Activated CD4-positive, alpha-beta memory T cell treated with anti-CD3 and anti-CD28 coated beads, Interleukin-2, amount 10 ng/mL, durations not matched to agents 7 days and 5 days (primary cell): ENCODE measurements at places on chromosomes 7 and 10.

- H3K4me3 ChIP-seq: peak overlapping the region; percentile 71
- no peaks in the 10 kb centered on the region for H3K27me3 ChIP-seq
- H3K4me1 ChIP-seq: peaks cover 26% of the 10 kb centered on the region
- DNase-seq: peak; percentile 86
- H3K36me3 ChIP-seq: peaks cover 17% of the 10 kb centered on the region
Measured at GRCh38 chr7:74094224-74095101, 10.9 kb downstream of the LIMK1 start.

- H3K27ac ChIP-seq: no peak overlapping the region
- no peaks in the 10 kb centered on the region for H3K4me1 ChIP-seq
- no peak overlapping the region for H3K4me3 ChIP-seq
- peaks cover 2% of the 10 kb centered on the region for H3K36me3 ChIP-seq
Measured at GRCh38 chr7:7803715-7804178, 85.3 kb upstream of the RPA3 start.

DNA sequence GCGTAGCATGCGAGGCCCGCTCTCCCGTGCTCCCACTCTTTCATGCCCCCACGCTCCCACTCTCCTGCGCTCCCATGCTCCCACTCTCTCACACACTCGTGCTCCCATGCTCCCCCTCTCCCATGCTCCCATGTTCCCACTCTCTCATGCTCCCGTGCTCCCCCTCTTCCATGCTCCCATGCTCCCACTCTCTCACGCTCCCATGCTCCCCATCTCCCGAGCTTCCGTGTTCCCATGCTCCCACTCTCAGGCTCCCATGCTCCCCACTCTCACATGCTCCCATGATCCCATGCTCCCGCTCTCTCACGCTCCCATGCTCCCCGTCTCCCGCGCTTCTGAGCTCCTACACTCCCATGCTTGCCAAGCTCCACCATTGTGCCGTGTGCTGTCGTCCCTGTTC lies 84.4 kb upstream of the ANLN start:
- DNase-seq: no peak
- H3K27ac ChIP-seq: no peak overlapping the region
- H3K36me3 ChIP-seq: no peaks in the 10 kb centered on the region
- no peak overlapping the region for H3K4me3 ChIP-seq
- no peaks in the 10 kb centered on the region for H3K27me3 ChIP-seq

DNA sequence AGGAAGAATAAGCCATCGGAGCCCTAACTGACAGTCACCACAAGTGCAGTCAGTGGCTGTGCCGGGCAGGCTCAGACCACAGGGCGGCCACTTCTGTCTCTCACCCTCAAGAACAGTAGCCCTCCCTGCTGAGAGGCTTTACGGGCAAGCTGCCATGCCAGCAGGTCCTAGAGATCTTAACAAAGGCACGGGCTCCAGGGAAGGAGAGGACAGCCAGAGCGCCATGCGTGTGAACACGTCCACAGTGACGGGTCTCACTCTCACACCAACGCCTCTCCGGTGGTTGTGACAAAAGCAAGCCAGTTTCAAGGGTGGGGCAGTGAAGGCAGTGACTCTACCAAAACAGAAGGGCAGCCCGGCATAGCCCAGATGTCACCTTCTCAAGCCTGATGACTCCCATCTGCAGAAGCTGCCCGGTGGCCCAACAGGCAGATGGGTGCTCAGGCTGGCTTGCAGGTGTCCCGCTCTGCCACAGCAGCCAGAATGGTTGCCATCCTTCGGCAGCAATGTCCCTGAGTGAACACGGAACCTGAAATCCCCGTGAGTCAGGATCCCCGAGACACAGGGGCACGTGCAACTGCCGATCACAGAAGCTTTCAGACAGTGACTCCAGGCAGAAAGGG lies 102.0 kb downstream of the FAM53B start:
- H3K27ac ChIP-seq: peak overlapping the region; percentile 94
- no peak overlapping the region for H3K4me3 ChIP-seq
- peaks cover 28% of the 10 kb centered on the region for H3K36me3 ChIP-seq
- DNase-seq: no peak

DNA sequence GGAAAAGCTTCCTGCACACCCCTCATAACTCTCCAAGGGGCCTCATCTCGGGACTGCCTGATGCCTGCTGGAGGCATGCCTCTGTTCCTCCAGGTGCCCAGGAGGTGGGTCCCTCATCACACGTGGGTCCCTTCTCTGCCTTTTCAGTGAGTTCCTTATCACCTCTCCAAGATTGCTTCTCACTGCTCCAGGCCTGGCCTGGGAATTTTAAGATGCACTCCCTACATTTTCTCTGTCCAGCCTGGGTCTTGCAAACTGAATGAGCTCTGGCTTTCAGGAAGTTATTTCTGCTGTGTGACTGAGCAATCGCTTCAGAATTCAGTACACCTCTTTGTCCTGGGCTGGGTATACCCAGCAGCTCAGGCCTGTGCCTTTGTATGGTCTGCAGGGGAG lies 43.8 kb downstream of the LRRC18 start:
- DNase-seq: no peak
- no peak overlapping the region for H3K27ac ChIP-seq

DNA sequence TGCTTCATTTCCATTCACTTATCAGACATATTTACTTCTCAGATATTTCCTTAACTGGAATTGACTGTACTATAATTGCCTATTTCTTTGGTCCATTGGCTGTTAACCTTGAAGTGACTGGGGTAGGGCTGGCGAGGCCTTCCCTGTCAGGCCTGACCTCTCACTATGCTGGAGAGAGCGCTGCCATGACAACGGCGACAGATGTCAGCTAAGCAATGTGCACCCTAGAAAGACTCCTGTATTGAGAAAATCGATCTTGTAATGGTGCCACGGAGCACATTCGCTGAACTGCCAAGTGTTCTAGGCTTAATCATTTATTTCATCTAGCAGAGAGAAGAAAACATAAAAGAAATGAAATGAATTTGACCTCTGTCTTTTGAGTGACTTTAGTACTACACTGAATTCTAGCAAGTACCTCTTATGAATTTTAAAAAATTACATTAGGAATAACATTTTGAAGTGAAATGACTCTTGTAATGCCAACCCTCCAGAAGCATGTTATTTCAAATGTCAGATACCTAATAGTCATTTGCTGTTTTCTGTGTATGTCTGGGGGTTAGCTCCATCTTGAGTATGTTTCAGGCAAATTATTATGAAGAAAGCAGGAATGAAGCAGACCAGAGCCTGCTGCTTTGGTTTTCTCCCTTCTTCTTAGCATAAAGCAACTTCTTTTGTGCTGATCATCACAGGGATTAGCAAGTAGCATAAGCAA lies 148.0 kb downstream of the SNX10 start:
- no peak overlapping the region for H3K27ac ChIP-seq
- H3K36me3 ChIP-seq: no peaks in the 10 kb centered on the region
- H3K27me3 ChIP-seq: peaks cover 17% of the 10 kb centered on the region
- DNase-seq: no peak
- H3K4me1 ChIP-seq: no peaks in the 10 kb centered on the region

DNA sequence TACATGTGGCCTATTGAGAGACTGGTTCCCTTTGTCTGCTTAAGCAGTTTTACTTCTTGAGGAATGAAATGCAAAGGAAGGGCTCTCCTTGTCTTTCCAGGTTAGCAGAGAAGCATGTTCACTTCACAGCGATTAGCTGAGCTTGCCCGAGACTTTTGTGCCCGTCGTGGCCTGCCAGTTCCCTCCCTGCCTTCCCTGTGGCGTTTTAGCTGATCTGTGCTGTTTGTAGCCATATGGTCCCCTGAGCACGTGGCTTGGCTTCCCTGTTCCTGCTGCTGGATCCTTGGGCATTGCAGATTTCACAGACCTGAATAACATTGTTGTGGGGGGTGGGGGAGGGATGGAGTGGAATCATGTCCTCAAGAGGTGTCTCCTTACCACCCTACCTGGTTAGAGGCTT lies 61.8 kb downstream of the SND1 start:
- peaks cover 23% of the 10 kb centered on the region for H3K4me1 ChIP-seq
- DNase-seq: no peak
- H3K27ac ChIP-seq: no peak overlapping the region
- H3K36me3 ChIP-seq: peaks cover 78% of the 10 kb centered on the region
- no peak overlapping the region for H3K4me3 ChIP-seq

GRCh38 chr7:80806663-80807062 lies 112.2 kb downstream of the SEMA3C start:
- H3K4me1 ChIP-seq: no peaks in the 10 kb centered on the region
- no peak overlapping the region for H3K4me3 ChIP-seq
- H3K36me3 ChIP-seq: no peaks in the 10 kb centered on the region

- no peak for DNase-seq
- H3K36me3 ChIP-seq: no peaks in the 10 kb centered on the region
- no peak overlapping the region for H3K27ac ChIP-seq
Measured at GRCh38 chr10:103064956-103065355, 128.1 kb downstream of the NT5C2 start.

DNA sequence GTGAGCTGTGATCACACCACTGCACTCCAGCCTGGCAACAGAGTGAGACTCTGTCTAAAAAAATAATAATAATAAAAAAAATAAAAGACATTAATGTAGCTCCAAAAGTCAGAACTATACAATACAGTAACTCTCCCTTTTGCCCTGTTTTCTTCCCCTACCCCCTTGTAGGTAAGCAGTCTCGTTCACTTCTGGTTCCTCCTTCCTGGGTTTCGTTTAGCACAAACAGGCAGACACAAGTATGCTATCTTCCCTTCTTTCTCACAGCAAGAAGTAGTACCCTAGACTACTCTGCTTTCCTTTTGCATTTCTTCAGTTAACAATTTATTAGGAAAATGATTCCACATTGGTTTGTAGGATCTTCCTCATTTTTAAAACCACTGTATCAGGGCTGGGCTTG lies 33.1 kb downstream of the PDSS1 start:
- no peaks in the 10 kb centered on the region for H3K27me3 ChIP-seq
- no peak overlapping the region for H3K4me3 ChIP-seq
- no peak for DNase-seq
- H3K27ac ChIP-seq: peak overlapping the region; percentile 42
- peaks cover 15% of the 10 kb centered on the region for H3K4me1 ChIP-seq
- H3K36me3 ChIP-seq: peaks cover 42% of the 10 kb centered on the region

DNA sequence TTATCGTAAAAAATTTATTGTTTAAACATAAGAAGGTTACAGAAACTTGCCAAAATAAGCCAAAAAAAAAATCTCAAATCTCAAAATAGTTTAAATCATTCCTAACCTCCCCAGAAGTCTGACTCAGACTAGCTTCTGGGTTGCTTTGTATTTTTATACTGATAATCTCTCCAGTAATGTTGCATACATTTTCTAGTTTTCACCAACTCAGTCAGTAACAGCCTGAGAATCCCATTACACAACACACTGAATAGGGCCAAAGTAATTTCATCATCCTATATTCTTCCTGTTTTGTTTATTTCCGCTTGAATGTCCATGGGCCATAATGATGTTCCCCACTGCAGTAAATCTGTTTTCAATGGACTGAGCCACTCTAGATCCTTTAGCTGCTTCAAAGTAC lies 478.5 kb downstream of the GPAM start:
- no peak overlapping the region for H3K27ac ChIP-seq
- H3K4me3 ChIP-seq: no peak overlapping the region
- no peaks in the 10 kb centered on the region for H3K27me3 ChIP-seq
- H3K4me1 ChIP-seq: no peaks in the 10 kb centered on the region

- DNase-seq: no peak
- H3K4me3 ChIP-seq: no peak overlapping the region
- no peak overlapping the region for H3K27ac ChIP-seq
- H3K27me3 ChIP-seq: no peaks in the 10 kb centered on the region
Measured at GRCh38 chr10:18164748-18165361, 24.6 kb downstream of the CACNB2 start.

DNA sequence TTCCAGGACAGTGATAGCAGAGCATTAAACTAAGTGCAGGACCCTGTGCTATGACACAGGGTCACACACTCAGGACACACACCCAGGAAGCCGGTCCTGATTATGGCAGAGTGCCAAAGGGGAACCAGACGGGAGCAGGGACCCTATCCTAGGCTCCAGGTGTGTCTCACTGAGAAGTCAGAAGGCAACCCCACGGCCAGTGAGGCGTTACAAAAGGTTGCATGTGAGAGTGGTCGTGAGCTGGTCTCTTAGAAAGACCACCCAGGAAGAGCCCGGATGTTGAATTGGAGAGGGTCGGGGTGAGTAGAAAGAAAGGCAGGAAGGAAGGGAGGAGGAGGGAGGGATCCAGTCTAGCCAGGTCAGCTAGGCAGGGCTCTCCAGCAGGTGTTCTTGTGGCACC lies 31.0 kb downstream of the FRMPD2 start:
- no peaks in the 10 kb centered on the region for H3K4me1 ChIP-seq
- no peak for DNase-seq

- H3K27ac ChIP-seq: no peak overlapping the region
- H3K4me1 ChIP-seq: no peaks in the 10 kb centered on the region
- H3K27me3 ChIP-seq: no peaks in the 10 kb centered on the region
- no peaks in the 10 kb centered on the region for H3K36me3 ChIP-seq
Measured at GRCh38 chr10:123375097-123375496, 220.9 kb downstream of the BUB3 start.

DNA sequence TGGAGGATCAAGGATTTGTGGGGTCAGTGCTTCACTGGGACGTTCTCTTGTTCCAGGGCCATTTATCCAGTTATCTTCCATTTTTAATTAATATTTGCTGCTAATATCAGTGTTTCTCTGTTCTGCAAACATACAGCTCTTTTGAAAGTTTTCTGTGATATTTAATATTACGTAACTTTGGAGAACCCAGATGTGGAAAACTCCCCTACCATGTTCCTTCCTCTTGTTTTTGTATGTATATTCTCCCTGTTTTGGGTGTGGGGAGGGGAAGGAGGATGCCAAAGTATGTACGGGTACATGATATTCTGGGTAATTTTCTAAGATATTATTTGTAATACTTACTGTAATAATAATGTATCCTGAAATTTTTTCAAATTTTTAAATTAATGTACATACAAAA lies 55.9 kb downstream of the MYO3A start:
- H3K4me3 ChIP-seq: no peak overlapping the region
- H3K27ac ChIP-seq: no peak overlapping the region
- DNase-seq: no peak

GRCh38 chr10:31404640-31405039 lies 85.6 kb downstream of the ZEB1 start:
- H3K27ac ChIP-seq: no peak overlapping the region
- H3K27me3 ChIP-seq: no peaks in the 10 kb centered on the region
- H3K36me3 ChIP-seq: peaks cover 24% of the 10 kb centered on the region
- no peak for DNase-seq
- H3K4me1 ChIP-seq: peaks cover 8% of the 10 kb centered on the region
- H3K4me3 ChIP-seq: no peak overlapping the region

- H3K27ac ChIP-seq: no peak overlapping the region
- peaks cover 10% of the 10 kb centered on the region for H3K27me3 ChIP-seq
- no peak for DNase-seq
Measured at GRCh38 chr10:3425716-3426115, 253.1 kb upstream of the PITRM1 start.

GRCh38 chr7:75944507-75944906 lies 29.6 kb downstream of the POR start:
- no peak for DNase-seq
- H3K36me3 ChIP-seq: no peaks in the 10 kb centered on the region
- no peaks in the 10 kb centered on the region for H3K27me3 ChIP-seq
- H3K27ac ChIP-seq: no peak overlapping the region
